G401 (cell line): ENCODE measurements at places on chromosomes 4 and X. TPM values are rescaled to one million over a fixed set of nuclear protein-coding genes. Genes with fewer than 3 reads are reported as not detected.

The SH3RF1 gene
- not detected in 2 replicates for total RNA-seq

The GPC3 gene
- total RNA-seq, result 730 and 743 TPM in 2 replicates

The SPACA5 gene
- total RNA-seq, result not detected in 2 replicates

The UBA6 gene
- 28.4 and 98.3 TPM in 2 replicates for total RNA-seq

The AKAP14 gene
- not detected in 2 replicates for total RNA-seq

The BMP3 gene
- not detected in 2 replicates for total RNA-seq

The MAOB gene
- total RNA-seq, result not detected in 2 replicates

The APLN gene
- not detected in 2 replicates for total RNA-seq

The CFAP47 gene
- not detected in 2 replicates for total RNA-seq

The IL13RA2 gene
- total RNA-seq, result 1.5 and 2.0 TPM in 2 replicates

The DMRTC1 gene
- not detected in 2 replicates for total RNA-seq

The CRMP1 gene
- total RNA-seq, result 1.4 TPM in 1 of 2 replicates, not detected in the other

The FDCSP gene
- total RNA-seq, result not detected in 2 replicates

The CENPVL2 gene
- not detected in 2 replicates for total RNA-seq

The CT83 gene
- not detected in 2 replicates for total RNA-seq

The PABPC1L2B gene
- not detected in 2 replicates for total RNA-seq
